ENCODE measurements at places on chromosomes 3 and 15.
A peak's percentile ranks its signal among the peaks of the same experiment; 100 is the strongest.

GRCh38 chr15:61115679-61116078, 113.4 kb downstream of the RORA start:
- DNase-seq, result no peak

- DNase-seq, result peak; percentile 0
These were observed 141.3 kb upstream of the PROK2 start for GRCh38 chr3:71926262-71926600.

DNA sequence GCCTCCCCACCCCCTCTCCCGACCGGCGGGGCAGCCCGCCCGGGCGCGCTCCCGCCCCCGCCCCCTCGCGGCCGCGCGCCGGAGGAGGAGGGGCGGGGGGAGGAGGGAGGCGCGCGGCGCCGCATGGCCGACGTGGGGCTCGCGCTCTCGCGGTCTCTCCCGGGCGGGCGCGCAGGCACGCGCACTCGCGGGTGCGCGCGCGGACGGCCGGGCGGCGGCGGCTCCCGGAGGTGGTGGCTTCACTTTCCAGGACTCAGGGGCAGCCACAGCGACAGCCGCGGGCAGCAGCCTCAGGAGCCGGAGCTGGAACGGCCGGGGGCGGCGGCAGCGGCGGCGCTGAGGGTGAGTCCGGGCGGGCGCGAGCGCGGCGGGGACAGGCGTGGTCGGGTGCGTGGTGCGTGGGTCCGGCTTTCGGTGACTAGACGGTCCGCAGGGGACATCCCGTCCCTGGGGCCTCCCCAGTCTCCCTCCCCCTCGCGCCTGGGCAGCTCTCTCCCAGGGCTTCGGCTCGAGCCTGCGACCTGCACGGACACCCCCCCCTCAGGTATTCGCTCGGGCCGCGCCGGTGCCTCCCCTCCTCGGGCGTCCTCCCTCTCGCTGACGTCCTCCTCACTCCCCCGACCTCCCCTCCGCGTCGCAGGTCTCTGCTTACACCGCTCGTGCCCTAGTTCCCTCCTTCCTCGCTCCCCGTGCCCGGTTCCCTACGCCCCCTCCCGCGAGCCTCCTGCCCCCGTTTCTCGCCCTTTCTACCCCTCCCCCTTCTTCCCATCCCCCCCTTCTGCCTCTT, at the start of gene UBE2E2:
UBE2E2 (plus strand) TSS at position 407 of the 787 bp plus-strand sequence.
- no peak for DNase-seq

DNA sequence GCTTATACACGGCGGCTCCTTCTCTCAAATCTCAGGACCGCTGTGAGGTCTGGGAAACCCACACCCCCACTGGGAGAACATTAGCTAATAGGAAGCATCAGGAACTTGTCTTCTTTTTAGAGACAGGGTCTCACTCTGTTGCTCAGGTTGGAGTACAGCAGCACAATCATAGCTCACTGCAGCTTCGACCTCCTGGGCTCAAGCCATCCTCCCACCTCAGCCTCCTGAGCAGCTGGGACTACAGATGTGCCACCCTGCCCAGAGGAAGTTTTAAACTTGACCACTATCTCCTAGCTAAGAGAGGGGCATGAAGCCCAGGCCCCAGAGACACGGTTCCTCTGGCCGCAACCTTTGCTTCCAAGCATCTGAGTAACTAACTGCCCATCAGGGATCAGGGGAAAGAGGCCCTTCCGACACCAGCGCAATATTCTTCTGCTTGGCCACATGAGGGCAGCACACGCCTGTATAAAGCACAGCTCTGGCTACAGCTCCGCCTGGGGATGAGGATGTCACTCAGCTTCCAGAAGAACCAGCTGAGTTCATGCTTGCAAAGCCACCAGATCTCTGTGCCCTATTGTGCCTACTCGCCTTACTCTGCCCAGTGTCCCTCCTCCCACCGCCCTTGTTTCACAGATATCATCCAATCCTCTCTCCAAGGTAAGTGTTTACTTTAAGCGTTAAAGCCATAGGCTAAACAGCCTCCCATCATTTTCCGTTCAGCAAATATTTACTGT, 57.6 kb upstream of the SLC6A11 start:
- DNase-seq, result peak; percentile 85

GRCh38 chr3:12796171-12797123, at the start of gene CAND2:
Gene CAND2 (plus strand): TSS chr3:12796680. CDS start chr3:12796721, 41 bp downstream.
- DNase-seq, result peak; percentile 57

- no peak for DNase-seq
These were observed 203.7 kb upstream of the ZNF385D start for GRCh38 chr3:21954709-21955108.

DNA sequence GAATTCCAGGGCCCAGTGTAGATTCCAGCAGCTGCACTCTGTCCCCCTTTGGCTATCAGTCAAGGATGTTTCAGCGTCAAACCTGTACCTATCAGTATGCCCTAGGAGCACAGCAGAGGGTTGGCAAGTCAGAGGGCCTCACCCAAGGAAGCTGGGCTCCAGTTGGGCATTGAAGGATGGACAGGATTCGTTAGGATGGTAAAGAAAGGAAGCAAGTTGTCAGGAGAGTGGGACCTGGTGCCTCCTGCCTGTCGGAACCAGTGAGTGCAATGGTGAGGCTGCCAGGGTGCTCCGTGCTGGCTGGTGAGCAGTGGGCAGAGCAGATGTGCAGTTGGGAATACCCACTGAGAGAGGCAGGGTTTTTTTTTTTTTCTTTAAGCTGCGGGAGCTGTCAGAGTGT, 157.2 kb downstream of the CHDH start:
- DNase-seq, result no peak

DNA sequence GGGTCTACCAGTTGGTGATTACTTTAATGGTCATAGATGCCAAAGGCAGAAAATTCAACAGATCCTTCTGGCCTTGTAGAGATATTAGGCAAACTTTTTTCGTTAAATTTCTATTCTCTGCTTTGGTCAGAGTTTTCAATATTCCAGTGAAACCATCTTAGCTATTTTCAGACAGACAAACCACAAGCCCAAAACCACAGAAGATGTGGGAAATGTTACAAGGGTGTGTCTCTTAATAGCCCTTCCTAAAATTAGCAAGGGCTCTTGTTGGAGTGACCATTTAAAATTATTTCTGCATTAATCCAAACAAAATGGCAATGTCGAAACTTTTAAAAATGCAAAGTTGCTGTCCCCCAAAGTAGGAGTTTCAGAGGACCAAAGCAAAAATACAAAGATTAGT, 102.8 kb downstream of the ARRDC4 start:
- DNase-seq, result peak; percentile 9

- no peak for DNase-seq
These were observed 4.5 kb downstream of the ESYT3 start for GRCh38 chr3:138438896-138439295.

DNA sequence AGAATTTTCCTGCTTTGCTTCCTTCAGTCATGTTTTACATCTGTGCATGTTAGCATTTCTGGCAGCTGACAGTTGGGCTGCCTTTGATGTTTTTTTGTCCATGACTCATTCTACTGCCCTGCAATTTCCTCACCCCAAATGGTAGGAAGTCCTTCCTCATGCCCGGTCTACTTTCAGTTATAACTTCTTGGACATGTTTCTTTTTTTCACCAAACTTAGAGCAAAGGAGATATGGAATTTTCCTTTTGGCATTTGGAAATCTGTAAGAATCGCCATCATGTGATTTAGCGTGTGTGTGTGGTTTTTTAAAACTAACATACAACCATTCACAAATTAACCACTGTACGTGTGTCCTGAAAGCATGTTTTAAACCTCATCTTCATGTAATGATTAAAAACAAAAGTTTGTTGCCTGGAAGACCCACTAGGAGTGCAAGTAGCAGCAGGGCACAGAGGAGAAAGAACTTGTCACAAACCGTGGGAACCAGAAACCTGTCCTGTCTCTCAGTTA, 430.7 kb upstream of the CFAP20DC start:
- DNase-seq, result no peak

Measured in OCI-M1 (cell line).